Uterus (tissue), 4 donors: ENCODE measurements at places on chromosomes 5 and 9.

- peak; percentile 37 for DNase-seq
Measured at GRCh38 chr5:157855404-157855994, 3.4 kb downstream of the CLINT1 start.

- DNase-seq: no peak
Measured at GRCh38 chr5:176474476-176474875, 26.3 kb downstream of the FAF2 start.

DNA sequence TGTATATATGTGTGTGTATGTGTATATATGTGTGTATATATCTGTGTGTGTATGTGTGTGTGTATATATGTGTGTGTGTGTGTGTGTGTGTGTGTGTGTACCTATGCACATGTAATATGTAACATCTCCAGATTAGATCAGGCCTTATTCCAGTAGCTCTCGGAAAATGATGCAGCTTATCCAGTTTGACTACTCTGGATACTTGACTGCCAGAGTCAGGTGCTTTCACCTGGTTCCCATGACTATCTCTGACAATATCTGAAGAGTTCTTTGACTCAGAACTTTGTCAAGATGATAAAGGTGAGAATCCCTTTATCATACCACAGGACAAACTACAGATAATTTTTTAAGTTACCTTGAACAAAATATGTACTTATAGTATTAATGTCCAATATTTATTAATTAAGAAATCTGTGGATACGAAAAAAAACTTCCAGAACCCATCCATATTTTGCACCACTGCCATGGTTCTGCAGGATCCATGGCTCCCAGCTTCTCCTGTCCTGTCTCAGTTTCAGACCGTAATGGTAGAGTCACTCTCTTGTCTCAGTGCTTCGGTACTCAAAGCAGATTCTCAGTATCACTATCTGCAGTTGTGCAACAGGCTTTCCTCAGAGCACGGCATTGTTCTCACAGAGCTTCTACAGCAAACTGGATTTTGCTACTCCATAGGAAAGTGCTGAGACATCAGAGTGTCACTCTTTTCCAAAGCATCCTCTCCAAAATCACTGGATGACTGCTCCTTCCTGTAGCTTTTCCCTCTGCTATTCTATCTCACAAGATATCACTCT lies 164.4 kb upstream of the SLC12A2 start:
- DNase-seq: no peak

- no peak for DNase-seq
Measured at GRCh38 chr5:39755986-39756385, 331.2 kb upstream of the DAB2 start.

- DNase-seq: no peak
Measured at GRCh38 chr9:2601785-2602378, 19.7 kb upstream of the VLDLR start.

GRCh38 chr5:11443831-11444230 lies 460.4 kb downstream of the CTNND2 start:
- DNase-seq: no peak

DNA sequence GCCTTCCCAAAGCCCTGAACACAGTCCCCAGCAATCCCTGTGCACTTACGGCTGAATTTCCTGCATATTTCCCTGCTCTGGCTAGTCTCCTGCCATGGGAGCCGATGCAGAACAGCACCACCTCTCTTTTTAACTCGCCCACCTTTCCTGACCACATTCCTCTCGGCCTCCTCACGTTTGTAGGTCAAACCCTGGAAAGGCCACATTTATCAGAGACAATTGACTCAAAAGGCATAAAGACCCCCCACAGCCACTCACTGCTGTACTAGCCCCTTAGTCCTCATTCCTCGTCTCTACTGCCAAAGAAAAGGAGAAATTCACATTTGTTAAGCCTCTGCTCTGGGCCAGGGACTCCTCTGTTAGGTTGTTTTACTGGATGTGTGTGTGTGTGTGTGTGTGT lies 43.6 kb downstream of the ENC1 start:
- DNase-seq: no peak

DNA sequence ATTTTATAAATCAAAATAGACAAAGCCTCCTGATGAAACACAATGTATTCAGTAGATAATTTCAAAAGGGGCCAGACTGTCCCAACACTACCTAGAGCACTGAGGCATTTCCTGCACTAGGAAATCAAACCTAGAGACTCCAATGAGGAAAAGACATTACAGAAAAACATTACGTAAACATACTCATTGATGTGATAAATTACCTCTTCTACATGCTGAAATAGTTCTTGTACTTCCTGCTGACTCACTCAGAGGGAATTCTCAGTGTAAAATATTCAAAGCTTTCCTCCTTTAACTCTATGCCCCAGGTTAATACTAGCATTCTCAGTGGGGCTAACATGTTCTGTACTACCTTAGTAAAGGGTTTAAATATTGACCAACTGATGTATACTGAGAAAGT lies 178.0 kb downstream of the ESM1 start:
- no peak for DNase-seq

DNA sequence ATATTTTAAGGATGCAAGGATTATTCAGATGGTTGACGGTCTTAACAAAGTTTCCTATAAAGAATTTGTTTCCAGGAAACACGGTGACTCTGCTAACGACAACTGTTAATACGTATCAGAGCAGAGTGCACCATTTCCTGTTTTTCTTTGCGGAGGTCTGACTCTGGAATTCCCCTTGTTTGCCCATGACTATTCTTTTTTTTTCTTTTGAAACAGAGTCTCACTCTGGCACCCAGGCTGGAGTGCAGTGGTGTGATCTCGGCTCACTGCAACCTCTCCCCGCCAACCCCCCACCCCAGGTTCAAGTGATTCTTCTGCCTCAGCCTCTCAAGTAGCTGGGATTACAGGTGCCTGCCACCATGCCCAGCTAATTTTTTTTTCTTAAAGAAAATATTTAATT lies 115.9 kb downstream of the CDC42SE2 start:
- DNase-seq: no peak

DNA sequence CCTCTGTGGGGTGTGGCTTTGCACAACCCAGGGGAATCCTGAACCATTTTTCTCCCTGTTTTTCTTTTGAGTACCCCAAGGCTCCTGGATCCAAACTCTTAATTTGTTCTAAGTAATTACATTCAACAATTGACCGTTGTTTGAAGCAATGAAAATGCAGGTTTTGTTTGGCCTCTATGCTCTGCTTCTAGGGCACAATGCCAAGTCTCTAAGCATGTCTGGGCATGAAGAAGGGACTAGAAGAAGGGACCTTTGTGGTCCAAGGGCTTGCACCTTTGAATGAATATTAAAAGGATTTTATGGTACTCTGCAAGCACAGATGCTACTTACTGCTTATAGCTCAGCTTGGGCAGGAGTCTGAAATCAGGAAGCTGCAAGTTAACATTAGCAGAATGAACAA lies 6.6 kb upstream of the ENC1 start:
- DNase-seq: no peak

DNA sequence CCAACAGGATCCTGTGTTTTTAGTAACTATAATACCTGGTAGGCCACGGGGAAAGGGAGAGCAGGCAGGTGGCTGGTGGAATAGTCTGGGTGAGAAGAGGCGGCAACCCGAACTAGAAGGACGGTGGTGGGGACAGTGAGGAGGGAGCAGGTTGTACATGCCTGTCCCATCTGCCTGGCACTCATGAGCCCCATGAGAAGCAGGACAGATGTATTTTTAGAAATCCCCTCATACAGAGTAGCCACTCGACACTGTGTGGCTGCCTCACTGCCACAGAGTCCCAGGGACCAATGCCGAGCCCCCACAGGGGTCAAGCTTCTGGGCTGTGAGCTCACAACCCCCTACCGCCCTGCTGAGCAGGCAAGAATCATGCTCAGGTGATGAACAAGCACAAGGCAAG lies 136.6 kb downstream of the SEC61B start:
- no peak for DNase-seq

- DNase-seq: no peak
Measured at GRCh38 chr5:143979044-143979690, 167.2 kb downstream of the HMHB1 start.

- no peak for DNase-seq
Measured at GRCh38 chr5:83034528-83035207, 42.5 kb downstream of the TMEM167A start.

DNA sequence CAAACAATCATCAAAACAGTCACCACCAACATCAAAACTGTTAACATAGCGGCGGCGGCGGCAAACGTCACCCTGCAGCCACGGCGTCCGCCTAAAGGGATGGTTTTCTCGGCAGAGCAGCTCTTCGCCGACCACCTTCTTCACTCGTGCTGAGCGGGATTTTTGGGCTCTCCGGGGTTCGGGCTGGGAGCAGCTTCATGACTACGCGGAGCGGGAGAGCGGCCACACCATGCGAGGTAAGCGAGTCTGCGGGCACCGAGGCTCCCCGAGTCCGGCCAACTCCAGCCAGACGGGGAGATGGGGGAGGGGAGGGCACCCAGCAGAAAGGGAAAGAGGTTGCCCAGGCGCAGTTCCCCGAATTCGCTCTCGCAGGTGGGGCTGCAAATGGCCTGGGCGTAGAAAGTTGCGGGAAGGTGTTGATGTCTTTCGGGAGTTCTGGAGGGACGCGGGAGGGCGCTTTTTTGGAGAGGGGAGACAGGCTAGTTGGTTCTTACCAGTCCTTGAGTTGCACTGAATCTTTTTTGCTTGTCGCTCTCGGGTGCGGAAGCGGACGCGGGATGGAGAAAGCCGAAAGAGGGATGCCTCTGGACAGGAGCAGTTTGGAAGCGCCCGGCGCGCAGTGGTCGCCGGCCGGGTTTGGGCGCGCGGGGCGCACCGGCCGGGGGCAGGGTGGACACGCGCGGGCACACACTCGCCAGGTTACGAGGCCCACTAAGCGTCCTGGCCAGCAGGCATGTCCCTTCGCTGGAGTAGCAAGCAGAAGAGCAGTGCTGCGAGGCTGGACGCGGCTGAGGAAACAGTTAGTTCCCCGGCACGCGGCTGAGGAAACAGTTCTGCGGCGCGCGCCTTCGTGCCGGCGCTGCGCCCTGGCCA lies 849 bp downstream of the RORB start:
- DNase-seq: no peak

DNA sequence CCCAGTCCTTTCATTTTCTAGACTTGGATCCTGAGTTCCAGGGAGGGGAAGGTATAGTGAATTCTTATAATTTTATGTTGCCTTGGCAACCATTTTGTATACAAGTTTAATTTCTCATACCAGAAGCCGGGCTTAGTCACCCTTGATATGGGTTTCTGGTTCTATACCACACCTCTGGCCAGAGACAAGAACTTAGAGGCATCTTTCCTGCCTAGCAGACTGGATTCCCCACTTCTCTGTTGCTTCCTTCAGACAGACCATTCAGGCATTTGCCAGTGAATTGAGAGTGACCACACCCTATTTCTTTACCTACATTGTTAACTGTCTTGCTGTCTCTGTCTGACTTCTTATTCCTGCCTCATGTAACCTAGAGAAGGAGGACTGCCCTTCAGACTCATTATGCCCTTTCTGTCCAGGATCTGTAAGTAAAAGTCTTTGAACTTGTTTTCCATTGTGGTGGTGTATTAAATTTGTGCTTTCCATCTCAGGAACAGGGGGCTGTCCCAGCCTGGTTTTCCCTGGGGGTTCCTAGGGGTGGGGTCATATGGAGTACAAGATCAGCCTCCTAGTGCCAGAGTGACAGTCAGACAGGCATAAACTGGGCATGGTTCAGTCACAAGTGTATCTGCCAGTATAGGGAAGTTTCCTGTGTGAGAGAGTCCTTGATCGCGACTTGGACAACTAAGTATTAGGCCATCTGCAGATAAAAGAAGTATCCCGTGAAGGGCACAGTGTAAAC lies 27.4 kb downstream of the TNFSF8 start:
- DNase-seq: no peak

DNA sequence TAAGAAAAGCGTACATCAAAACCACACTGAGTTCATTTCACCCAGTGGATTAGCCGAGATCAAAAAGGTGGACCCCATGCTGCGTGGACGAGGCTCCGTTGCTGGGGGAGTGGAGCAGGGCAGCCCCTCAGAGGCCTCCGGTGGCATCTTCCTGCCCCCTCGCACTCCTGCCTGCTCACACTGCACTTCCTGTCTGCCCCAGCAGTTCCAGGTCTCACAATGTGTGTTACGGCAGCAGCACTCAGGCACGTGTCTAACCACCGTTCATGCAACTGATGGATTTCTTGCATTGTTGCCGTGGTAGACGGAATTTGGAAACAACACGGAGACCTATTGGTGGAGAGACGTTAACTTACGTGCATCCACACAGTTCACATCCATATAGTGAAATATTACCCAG lies 196.6 kb upstream of the OTULINL start:
- DNase-seq: no peak

GRCh38 chr9:71233646-71234045 lies 112.2 kb upstream of the TRPM3 start:
- no peak for DNase-seq
